ENCODE measurements at places on chromosomes 3 and 15. TPM values are rescaled to one million over a fixed set of nuclear protein-coding genes. Genes with fewer than 3 reads are reported as not detected.

- no peak for DNase-seq
Measured at GRCh38 chr15:45326280-45326679, 52.1 kb downstream of the GATM start.

- DNase-seq = no peak
Measured at GRCh38 chr3:157469561-157470294, 33.1 kb downstream of the PTX3 start.

GRCh38 chr3:29565236-29565635 lies 284.4 kb downstream of the RBMS3 start:
- DNase-seq = no peak

DNA sequence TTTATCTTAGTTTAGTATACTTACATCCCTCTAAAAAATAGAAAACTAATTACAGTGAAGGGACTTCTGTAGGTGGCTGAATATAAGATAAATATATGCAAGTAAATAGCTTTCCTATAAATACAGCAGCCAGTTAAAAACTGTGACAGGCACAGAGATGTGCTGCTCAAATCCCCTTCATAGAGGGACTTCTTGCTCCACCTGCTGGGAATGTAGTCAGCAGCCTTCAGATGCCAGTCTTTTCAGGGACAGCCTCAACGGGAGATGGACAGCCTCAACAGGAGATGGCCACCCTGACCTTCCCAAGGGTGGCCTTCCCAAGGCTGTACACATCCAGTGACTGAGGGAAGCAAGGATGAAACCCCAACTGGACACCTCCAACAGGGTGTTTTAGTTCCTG lies 15.7 kb upstream of the PRR23E start:
- DNase-seq = peak; percentile 4

GRCh38 chr3:60090548-60090947 lies 1040.7 kb upstream of the CFAP20DC start:
- DNase-seq = no peak

- DNase-seq = no peak
Measured at GRCh38 chr15:38029736-38030135, 95.3 kb downstream of the TMCO5A start.

GRCh38 chr3:127320529-127321121 lies 32.8 kb upstream of the PRR20G start:
- peak; percentile 3 for DNase-seq

GRCh38 chr3:139199421-139200010 lies 144.3 kb upstream of the MRPS22 start:
- DNase-seq = no peak

The CADPS gene
- 0.11 TPM for total RNA-seq

The SEMA3G gene
- not detected for total RNA-seq

The BFSP2 gene
- total RNA-seq = not detected

The PSTPIP1 gene
- not detected for total RNA-seq

The CCDC39 gene
- total RNA-seq = not detected

The SERPINI2 gene
- not detected for total RNA-seq

The ADAMTS7 gene
- total RNA-seq = 35.1 TPM

The GRM7 gene
- total RNA-seq = not detected
